Caco-2 (cell line): ENCODE measurements at places on chromosomes 2 and 18.

DNA sequence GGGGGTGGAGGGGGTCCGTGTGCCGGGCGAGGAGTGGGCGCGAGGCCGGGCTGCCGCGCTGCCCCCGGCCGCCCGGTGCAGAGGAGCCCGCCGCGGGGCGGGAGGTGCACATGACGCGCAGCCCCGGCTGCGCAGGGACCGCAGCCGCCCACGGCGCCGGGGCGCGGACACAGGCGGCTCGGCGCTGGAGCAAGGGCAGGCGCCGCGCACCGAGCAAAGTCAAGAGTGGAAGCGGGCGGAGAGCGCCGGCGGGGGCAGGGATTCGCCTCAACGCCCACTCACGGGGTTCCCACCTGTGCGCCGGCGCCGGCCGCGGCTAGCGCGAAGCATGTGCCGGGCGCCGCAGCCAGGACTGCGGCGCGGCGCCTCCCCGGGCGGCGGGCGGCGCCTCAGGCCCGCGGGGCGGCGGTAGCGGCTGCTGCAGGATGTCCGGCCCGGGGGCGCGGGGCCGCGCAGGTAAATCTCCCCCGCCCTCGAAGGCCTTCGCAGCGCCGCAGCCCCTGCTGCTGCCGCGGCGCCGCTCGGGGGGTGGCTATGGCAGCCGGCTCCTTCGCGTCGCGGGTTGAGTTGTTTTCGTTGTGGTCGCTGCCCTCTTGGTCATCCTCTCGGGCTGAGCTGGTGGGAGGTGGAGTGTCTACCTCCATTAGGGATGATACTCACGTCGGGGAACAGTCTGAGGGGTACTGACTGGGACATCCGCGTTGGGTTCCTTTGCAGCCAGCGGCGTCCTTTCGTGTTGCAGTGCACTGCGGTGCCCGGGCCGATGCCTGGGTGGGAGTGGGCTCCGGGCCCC is 216.3 kb upstream of the DTNA start:
- DNase-seq: peak; percentile 37

GRCh38 chr18:12839057-12839525 is 44.9 kb downstream of the PTPN2 start:
- no peak for DNase-seq

DNA sequence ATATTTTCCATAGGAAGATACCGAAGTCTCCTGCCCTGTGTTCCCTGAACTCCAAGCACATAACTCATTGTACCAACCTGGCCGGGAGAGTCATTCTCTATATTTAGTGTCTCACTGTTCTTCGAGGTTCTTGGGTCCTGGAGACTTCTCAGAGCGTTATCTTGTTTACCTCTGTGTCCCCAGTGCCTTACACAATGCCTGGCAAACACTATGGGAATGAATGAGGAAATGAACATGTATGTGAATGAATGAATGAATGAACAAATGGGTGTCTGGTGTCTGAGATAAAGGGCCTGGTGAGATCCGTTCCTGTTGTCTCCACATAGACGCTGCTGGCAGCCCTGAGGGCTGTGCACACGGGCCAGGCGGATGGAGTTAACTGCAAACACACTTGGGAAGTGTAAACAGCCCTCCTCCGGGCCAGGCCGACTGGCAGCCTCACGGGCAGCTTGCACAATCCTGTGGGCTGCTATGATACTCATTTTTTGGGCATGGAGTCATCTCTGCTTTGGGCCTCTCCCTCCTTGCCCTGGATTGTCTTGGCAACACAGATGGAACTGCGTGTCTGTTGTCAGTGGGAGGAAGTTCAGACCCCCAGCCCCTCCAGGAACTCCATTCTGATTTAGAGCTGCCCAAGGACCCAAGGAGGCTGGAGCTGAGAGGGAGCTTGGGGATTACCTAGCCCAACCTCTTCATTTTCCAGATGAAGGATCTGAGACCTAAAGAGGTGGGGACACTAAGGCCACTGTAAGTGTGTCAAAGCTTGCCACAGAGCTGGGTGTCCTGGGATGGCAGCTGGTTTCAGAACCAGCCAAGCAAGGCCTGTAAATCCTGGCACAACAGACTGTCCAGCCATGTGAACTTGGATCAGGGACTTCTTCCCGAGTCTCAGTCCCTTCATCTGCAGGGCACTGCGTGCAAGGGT is 124.4 kb downstream of the INHBB start:
- peak; percentile 65 for DNase-seq

DNA sequence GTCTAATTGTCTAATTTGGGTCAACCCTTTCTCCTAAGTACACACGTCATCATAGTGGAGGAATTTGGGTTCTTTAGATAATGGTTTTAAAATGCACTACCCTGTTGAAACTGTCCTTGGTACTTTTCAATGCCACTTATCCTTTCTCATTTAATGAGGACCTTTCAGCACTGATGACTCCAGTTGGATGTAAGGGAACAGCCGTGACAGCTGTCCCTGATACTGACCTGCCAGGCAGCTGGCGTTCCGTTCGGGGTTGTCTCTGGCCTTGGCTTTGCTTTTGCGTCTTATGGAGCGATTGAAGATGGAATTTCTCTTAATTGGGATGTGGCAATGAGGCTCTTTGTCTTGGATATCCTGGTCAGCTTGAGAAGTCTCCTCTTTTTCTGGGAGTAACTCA is 38.7 kb downstream of the NGEF start:
- no peak for DNase-seq

GRCh38 chr2:25558262-25558661 is 115.1 kb downstream of the DTNB start:
- no peak for DNase-seq

DNA sequence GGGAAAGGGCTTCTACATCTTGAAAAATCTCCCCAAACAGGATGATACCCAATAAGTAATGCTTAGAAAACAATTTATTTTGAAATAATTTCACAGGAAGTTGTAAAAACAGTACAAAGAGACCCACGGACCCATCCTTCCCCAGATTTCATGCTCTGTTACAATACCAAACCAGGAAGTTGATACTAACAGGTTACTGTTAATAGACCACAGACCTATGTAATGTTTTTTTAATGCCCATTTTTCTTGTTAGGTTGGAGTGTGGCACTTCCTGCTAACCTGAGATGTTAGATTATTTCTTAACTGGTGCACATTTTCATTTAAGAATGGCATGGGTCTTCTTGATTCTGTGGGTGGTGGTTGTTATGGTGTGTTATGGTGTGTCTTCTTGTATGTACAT is 21.4 kb upstream of the MGAT5 start:
- DNase-seq: no peak

GRCh38 chr2:129087133-129087813 is 768.6 kb upstream of the HS6ST1 start:
- DNase-seq: no peak

DNA sequence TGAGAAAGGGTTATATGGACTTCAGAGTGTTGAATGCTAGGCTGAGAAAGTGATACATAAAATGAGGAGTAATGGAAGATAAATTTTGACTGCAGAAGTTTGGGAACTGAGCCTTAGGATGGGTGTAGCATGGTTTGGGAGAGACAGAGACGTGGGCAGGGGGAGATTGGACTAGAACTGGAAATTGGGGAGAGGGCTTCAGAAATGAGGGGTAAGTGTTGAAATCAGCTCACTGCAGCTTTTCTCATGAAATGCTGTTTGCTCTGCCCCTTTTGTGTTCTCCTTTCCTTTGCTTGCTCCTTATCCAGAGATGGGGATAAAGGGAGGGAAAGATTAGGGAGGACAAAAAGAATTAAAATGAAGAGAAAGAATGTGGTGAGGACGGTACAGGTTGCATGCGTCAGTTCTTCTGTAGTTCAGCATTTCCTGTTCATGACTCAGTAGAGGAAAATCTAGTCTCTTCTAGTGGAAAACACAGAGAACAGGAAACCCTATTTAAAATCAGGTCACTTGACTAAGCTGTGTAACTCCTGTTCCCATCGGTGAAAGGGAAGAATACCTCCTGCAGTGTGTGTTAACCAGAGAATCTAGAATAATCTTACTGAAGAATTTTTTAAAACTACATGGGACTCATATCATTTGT is 105.6 kb downstream of the CRIM1 start:
- no peak for DNase-seq

DNA sequence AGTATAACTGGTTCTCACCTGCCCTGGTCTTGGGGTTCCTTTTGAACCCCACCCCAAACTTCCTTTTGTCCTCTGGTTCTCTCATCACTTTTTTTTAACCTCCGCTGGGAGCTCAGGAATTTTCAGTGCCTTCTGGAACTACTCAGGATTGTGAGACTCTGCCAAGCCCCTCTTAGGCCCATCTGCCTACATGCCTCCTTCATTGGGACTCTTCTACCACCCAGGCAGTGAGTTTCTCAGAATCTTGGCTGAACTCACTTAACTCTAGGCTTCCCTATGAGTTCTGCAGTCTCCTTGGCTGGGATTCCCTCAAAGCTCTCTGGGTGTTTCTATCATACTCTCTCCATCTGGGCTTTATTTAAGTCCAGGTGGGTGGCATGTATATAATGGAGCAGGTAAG is 86.3 kb downstream of the MDH1 start:
- no peak for DNase-seq

- DNase-seq: peak; percentile 71
These were observed 2.2 kb downstream of the TGIF1 start for GRCh38 chr18:3451989-3452749.

GRCh38 chr2:218981390-218981880 is 3.5 kb downstream of the FEV start:
- peak; percentile 38 for DNase-seq

DNA sequence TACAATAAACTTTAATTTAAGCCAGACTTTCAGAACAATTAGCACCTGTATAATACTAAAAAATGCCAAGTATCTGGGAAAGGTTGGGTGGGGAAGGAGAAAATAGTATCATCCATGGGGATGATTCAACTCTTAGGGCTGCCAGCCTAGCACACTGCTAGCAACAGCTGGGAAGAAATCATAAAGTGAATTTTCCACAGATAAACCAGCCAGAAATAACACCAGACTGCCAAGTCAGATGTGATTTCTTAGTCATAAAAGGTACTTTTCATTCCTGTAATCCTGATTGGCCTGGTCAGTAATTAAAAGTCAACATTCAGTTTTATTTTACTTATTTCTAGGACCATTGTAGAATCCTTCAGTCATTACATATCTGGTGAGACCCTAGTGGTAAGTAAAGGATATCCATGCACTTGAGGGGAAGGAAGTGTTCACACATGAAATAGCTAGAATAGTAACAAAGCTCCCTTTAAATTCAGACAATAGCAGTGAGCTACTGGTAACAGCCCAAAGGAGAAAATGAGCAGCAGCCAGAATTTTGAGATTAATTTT is 59.4 kb downstream of the LIMS1 start:
- DNase-seq: no peak

GRCh38 chr2:10172033-10172871 is 49.7 kb downstream of the RRM2 start:
- DNase-seq: no peak

GRCh38 chr2:114610677-114611076 is 168.2 kb downstream of the DPP10 start:
- no peak for DNase-seq

- no peak for DNase-seq
These were observed 109.0 kb upstream of the MSH2 start for GRCh38 chr2:47293976-47294375.

GRCh38 chr2:108324531-108325255 is 36.0 kb downstream of the SULT1C2 start:
- DNase-seq: no peak

DNA sequence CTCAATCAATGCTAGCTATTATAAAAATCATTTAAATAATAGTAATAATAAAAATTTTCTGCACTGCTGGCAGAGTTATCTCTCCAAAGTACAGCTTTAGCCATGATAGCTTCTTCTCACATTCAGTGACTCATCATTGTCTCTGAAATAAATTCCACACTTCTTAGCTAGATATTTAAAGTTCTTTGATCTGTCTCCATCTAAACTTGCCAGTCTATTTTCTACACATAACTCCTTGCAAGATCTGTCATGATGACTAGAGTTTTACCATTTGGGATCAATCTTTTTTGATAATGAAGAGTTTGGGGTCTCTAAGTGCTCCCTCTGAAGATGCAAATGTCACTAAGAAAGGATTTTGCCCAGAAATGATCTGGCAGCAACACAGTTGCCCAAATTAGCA is 155.4 kb upstream of the LHCGR start:
- DNase-seq: no peak

- DNase-seq: no peak
These were observed 297.6 kb upstream of the NRXN1 start for GRCh38 chr2:51329512-51329911.

GRCh38 chr2:67948506-67948905 is 114.3 kb downstream of the C1D start:
- DNase-seq: no peak

DNA sequence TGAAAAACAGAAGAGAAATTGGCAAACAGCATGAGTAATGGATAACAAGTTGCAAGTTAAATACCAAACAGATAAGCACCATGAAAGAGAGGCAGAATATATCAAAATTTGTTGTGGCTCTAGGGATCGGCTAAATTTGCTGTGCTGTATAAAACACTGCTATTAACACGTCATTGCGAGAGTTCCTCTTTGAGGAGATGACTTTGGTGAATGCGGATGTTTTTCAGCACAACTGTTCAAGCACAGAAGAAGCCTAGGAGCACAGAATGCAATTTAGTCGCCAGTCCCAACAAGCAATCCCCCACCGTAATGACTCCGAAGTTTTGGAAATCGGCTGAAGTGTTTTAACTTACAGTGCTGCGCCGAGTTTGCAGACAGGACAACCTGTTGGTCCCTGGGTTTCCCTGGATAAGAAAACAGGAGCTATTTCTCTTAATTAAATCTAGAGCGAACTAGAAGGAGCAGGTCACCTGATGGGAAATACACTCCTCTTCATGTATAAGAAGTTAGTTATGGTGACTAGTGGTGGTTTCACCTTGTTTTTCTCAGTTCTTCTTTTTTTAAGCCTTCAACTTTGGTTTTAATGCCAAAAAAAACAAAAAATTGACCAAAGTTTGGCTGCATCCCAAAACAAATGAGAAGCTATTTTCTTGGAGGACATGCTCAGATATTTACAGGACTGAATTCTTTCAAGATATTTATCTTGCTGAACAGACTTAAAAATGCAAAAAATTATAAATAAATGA is 454.1 kb upstream of the SALL3 start:
- DNase-seq: no peak

DNA sequence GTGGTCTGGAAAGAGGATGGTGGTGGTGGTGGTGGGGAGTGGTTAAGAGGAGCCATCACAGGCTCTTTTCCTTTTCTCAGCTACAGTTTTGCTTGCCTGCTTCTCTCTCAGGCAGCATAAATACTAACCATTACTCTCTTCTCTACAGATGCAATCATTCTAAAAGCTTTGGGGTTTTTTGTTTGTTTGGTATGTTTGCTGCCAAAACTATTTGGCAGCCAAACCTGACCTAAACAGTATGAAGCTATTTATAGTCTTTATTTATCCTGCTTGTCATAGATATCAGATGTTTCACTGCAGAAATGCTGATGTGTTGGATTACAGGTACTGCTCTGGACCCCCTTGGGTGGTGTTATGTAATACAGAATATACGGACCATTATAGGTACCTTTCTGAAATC is 15.3 kb downstream of the SIX3 start:
- DNase-seq: no peak

- no peak for DNase-seq
These were observed 136.4 kb downstream of the THSD7B start for GRCh38 chr2:136901732-136902131.

DNA sequence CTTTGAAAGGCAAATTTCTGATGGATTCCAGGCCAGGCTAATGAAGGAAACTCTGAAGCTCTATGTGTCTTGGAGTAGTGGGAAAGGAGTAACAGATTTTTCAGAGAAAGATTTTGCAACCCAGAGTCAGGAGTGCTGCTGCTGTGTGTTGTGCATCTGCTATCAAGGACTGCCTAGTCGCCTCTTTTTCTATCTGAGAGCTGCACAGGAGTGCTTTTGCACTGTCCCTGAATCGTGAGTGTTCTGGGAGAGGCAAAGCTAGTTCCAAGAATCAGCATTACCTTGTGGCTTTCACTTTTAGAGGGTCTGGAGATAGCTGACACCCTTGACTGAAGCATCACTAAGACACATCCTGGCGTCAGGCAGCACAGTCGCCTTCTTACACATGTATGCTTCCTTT is 336.4 kb downstream of the PARD3B start:
- DNase-seq: peak; percentile 18
